ENCODE measurements at places on chromosomes 13 and 19.

DNA sequence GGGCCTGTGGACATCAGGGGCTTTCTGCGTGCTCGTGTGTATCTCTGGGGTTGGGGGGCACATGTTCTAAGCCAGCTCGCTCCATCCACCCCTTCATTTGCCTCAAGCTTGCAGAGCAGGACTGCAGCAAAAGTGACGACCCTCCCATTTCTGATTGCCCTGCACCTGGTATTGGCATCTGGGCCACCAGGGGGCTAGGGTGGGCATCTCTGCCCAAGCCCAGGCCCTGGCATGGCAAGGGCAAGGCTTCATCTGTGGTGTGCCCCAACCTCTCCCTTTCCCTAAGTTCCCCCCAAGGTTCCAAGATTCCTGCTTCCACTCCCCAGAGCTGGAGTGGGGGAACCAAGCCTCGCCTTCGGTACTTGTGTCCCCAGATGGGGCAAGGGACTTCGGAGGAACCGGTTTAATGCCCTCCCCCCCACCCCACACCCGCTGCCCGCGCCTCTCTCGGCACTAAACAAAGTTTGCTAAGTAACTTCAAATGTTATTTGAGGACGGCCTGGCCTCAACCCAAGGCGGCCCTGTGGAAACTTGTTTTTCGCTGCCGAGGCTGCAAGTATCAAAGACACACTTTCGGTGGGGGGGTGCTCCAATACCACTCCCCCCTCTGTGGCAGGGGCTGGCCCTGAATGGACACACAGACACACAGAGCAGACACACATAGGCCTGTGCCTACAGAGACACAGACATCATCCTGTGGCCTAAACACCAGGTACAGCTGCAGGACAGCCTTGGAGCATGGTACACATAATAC lies 12.2 kb downstream of the NFIX start:
- H3K36me3 ChIP-seq = peaks cover 10% of the 10 kb centered on the region
- H3K4me3 ChIP-seq = no peak overlapping the region
- no peak overlapping the region for H3K27ac ChIP-seq
- peaks cover 24% of the 10 kb centered on the region for H3K4me1 ChIP-seq

DNA sequence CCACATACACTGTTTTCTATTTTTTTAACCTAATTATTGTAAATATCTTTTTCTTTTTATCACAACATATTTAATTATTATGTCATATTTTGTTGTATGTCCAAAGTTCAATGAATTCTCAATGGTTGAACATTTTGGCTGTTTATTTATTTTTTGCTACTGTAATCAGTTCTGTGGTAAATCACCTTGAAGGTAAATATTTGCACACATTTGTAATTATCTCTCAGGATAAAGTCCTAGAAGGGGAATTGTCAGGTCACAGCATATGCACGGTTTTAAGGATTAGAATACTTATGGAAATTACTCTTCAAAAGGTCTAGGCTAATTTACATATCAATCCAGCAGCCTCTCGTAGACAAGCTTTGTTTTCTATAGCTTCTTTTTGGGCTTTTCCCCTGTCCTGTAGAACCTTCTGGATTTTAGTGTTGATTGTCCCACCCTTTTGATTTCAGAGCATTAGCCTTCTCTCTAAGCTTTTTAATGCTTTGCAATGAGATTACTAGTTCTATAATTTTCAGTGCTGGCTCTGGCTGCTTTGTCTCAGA lies 362.6 kb downstream of the KCNRG start:
- H3K27ac ChIP-seq = no peak overlapping the region
- no peaks in the 10 kb centered on the region for H3K27me3 ChIP-seq
- DNase-seq = no peak
- no peak overlapping the region for H3K4me3 ChIP-seq
- H3K36me3 ChIP-seq = no peaks in the 10 kb centered on the region

GRCh38 chr13:41919031-41919740 lies 41.7 kb downstream of the VWA8 start:
- no peaks in the 10 kb centered on the region for H3K36me3 ChIP-seq
- no peak for DNase-seq
- H3K4me3 ChIP-seq = no peak overlapping the region
- H3K27me3 ChIP-seq = no peaks in the 10 kb centered on the region

DNA sequence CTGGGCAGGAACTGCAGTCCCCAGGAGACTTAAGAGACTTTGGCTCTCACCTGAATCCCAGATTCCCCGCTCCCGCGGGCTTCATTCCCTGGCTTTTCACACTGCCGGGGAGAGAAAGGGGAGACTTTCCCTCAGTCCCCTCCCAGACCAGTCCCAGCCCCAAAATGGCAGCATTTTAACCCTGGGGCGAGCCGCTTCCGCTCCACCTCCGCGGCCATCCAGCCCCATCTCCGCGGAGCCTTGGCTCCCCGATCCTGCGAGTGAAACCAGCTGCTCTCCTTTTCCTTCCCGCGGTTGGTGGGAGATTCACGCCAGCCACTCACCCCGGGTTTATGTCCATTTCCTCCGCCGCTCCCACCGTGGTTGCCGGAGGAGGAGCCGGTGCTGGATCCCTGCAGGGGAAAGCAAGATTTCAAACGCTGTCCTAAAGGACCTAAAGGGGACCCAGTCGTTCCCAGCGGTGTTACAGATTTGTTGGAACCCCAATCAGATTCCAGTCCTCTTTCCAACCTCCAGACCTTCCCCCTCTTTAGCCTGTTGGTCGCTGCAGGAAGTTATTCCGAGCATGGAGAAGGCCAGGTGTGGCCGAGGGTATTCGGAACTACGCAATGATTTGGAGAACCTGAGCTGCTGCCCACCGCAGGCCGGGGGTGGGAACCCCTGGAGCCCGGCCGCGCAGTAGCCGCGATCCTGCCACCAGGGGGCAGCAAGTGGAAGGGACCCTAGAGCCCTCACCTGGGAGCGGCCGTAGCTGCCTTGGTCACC lies 3.4 kb downstream of the DMKN start:
- DNase-seq = peak; percentile 35
- H3K27ac ChIP-seq = no peak overlapping the region
- H3K4me3 ChIP-seq = peak overlapping the region; percentile 77
- H3K36me3 ChIP-seq = peaks cover 4% of the 10 kb centered on the region
- peaks cover 14% of the 10 kb centered on the region for H3K4me1 ChIP-seq
- peaks cover 48% of the 10 kb centered on the region for H3K27me3 ChIP-seq

- H3K27me3 ChIP-seq = peaks cover 41% of the 10 kb centered on the region
- DNase-seq = peak; percentile 81
- H3K4me3 ChIP-seq = no peak overlapping the region
- peaks cover 70% of the 10 kb centered on the region for H3K4me1 ChIP-seq
- peaks cover 7% of the 10 kb centered on the region for H3K36me3 ChIP-seq
Observed at GRCh38 chr19:588093-588740, 1.5 kb upstream of the HCN2 start.

GRCh38 chr13:92677571-92677970 lies 549.0 kb upstream of the GPC6 start:
- DNase-seq = no peak
- no peaks in the 10 kb centered on the region for H3K4me1 ChIP-seq
- H3K27ac ChIP-seq = no peak overlapping the region
- no peak overlapping the region for H3K4me3 ChIP-seq

- peaks cover 12% of the 10 kb centered on the region for H3K4me1 ChIP-seq
- no peak overlapping the region for H3K4me3 ChIP-seq
- H3K27ac ChIP-seq = no peak overlapping the region
- peaks cover 9% of the 10 kb centered on the region for H3K36me3 ChIP-seq
Observed at GRCh38 chr19:51712461-51713081, 11.2 kb downstream of the HAS1 start.

- H3K27ac ChIP-seq = no peak overlapping the region
- peaks cover 31% of the 10 kb centered on the region for H3K4me1 ChIP-seq
- no peak for DNase-seq
- peaks cover 9% of the 10 kb centered on the region for H3K36me3 ChIP-seq
- H3K4me3 ChIP-seq = no peak overlapping the region
- no peaks in the 10 kb centered on the region for H3K27me3 ChIP-seq
Observed at GRCh38 chr19:3373971-3374368, 7.6 kb downstream of the NFIC start.

GRCh38 chr19:50492303-50493052 lies 15.8 kb upstream of the GARIN5A start:
- H3K36me3 ChIP-seq = peaks cover 14% of the 10 kb centered on the region
- no peak overlapping the region for H3K27ac ChIP-seq
- peaks cover 12% of the 10 kb centered on the region for H3K27me3 ChIP-seq
- DNase-seq = peak; percentile 17
- no peak overlapping the region for H3K4me3 ChIP-seq

DNA sequence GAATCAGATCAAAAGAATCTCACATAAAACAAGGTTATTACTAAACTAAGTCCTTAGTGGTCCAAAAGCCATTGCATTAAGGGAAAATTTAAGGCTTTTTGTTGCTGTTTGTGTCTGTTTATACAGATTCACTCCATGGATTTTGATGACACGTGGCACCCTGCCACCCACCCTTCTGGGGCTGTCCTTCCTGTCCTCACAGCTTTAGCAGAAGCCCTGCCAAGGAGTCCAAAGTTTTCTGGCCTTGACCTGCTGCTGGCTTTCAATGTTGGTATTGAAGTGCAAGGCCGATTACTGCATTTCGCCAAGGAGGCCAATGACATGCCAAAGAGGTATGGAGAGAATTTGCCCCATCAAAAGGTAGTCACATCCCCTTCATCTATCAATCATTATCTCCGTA lies 6.9 kb downstream of the ACOD1 start:
- DNase-seq = no peak
- H3K27me3 ChIP-seq = peaks cover 12% of the 10 kb centered on the region
- H3K4me3 ChIP-seq = no peak overlapping the region
- H3K4me1 ChIP-seq = no peaks in the 10 kb centered on the region
- no peak overlapping the region for H3K27ac ChIP-seq
- H3K36me3 ChIP-seq = no peaks in the 10 kb centered on the region

DNA sequence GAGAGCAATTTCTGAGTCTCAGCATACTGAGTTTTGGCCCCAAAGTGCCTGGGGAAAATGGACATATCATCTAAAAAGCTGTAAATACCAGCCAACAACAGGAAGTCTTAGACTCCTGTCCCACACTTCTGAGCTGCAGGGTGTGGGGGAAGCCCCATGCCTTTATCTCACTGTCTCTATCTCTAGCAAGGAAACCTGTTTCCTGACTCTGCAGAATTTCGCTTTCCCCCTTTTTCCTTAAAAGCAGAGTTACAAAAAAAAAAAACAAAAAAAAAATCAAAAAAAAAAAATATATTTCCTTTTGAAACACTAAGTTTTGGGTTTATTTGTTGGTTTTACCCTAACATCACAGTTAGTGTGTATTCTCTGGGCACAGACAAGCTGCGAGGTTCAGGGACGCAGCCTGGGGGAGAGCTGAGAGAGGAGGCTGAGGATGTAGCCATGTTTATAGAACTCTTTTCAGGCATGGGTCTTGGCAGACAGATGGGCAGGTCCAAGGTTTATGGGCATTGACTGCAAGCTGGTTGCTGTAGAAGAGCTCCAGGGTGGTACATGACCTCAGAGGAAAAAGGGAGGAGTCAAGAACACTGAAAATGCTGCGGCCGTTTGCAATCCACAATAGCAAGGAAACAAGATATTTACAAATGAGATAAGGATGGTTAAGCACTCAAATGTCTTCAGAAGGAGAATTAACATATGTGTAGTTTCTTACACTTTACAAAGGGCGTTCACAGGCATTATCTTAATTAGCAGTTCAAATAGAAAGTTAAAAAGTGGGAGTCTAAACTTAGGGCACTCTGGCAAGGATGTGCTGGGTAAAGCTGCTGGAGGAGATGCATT lies 4.9 kb downstream of the MBNL2 start:
- no peak overlapping the region for H3K4me3 ChIP-seq
- H3K27me3 ChIP-seq = no peaks in the 10 kb centered on the region
- H3K4me1 ChIP-seq = peaks cover 17% of the 10 kb centered on the region

GRCh38 chr13:42649831-42650230 lies 75.9 kb downstream of the TNFSF11 start:
- peaks cover 3% of the 10 kb centered on the region for H3K27me3 ChIP-seq
- H3K27ac ChIP-seq = no peak overlapping the region

- H3K4me3 ChIP-seq = no peak overlapping the region
- peak; percentile 15 for DNase-seq
- H3K36me3 ChIP-seq = peaks cover 16% of the 10 kb centered on the region
Observed at GRCh38 chr13:40812724-40813445, 23.5 kb downstream of the SLC25A15 start.

- no peaks in the 10 kb centered on the region for H3K27me3 ChIP-seq
- no peak overlapping the region for H3K4me3 ChIP-seq
- H3K4me1 ChIP-seq = peaks cover 25% of the 10 kb centered on the region
- H3K27ac ChIP-seq = peak overlapping the region; percentile 92
- peaks cover 59% of the 10 kb centered on the region for H3K36me3 ChIP-seq
- DNase-seq = peak; percentile 76
Observed at GRCh38 chr19:6744381-6745301, 5.2 kb downstream of the TRIP10 start.

- DNase-seq = no peak
- no peaks in the 10 kb centered on the region for H3K27me3 ChIP-seq
- H3K27ac ChIP-seq = no peak overlapping the region
- H3K36me3 ChIP-seq = peaks cover 21% of the 10 kb centered on the region
- no peaks in the 10 kb centered on the region for H3K4me1 ChIP-seq
Observed at GRCh38 chr19:12224676-12225075, 61.8 kb downstream of the ZNF136 start.

DNA sequence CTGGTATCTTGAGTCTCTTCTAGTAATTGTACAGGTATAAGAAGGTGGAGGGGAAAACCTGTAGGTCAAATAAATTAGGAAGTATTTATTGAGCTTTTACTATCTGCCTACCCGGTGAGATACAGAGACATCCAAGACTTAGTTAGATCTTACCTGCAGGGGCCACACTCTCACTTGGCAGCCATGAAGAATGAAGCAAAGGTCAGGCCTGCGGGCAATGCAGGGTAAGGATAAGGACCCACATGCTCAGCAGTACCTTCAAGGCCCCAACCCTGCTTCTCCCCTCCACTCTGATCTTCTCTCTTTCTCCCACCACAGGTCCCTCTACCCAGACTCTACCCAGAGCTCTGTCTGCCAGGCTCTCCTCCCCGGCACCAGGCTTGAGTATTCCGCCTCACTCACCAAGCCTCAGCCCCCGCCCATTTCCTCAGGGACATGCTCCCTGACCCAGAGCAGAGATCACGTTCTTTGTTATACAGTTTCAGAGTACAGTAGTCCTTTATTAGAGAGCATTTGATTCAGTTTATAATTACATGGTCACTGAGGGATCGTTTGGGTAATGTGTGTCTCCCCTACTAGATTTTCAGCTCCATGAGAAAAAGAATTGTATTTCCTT lies 18.9 kb upstream of the CLDN10 start:
- peaks cover 24% of the 10 kb centered on the region for H3K27me3 ChIP-seq
- no peak overlapping the region for H3K4me3 ChIP-seq
- peaks cover 6% of the 10 kb centered on the region for H3K4me1 ChIP-seq

DNA sequence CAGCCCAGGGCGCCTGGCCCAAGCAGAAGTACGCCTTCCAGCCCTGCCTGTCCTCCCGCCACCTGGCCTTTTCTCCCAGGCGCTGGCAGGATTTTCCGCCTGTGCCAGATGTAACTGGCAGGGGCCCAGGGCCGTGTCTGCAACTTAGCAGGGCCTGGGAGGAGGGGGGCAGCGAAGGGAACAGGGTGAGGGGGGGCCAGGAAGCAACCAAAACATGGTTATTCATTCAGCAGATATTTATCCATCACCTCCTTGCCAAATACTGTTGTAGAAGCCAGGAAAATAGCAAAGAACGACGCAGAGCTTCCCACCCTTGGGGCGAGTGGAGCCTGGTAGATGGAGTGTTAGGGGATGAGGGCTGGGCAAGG lies 5.6 kb downstream of the TLE6 start:
- no peak overlapping the region for H3K4me3 ChIP-seq
- H3K27ac ChIP-seq = peak overlapping the region; percentile 22
- no peaks in the 10 kb centered on the region for H3K36me3 ChIP-seq
- H3K27me3 ChIP-seq = peaks cover 15% of the 10 kb centered on the region
- peaks cover 42% of the 10 kb centered on the region for H3K4me1 ChIP-seq

- peaks cover 40% of the 10 kb centered on the region for H3K36me3 ChIP-seq
- no peaks in the 10 kb centered on the region for H3K27me3 ChIP-seq
- peak overlapping the region; percentile 3 for H3K27ac ChIP-seq
- H3K4me1 ChIP-seq = peaks cover 13% of the 10 kb centered on the region
- no peak for DNase-seq
- peak overlapping the region; percentile 87 for H3K4me3 ChIP-seq
Observed at GRCh38 chr19:10835089-10835753, 791 bp downstream of the TMED1 start.
